A549 treated with CpdA at 1 μM for 4 hours (cell line): ENCODE measurements at places on chromosomes 13 and 19. TPM values are rescaled to one million over a fixed set of nuclear protein-coding genes. Genes with fewer than 3 reads are reported as not detected.

Gene CEACAM20
- 0.08 TPM in 1 of 5 replicates, not detected in the others for total RNA-seq

Gene GIPC3
- 0.13 to 0.28 TPM (median 0.21 TPM) in 5 replicates for total RNA-seq

Gene ZNF284
- 0.41 to 0.71 TPM (median 0.45 TPM) in 5 replicates for total RNA-seq

Gene DCLK1
- 0.92 to 1.3 TPM (median 1.0 TPM) in 5 replicates for total RNA-seq

Gene ZNF99
- total RNA-seq = not detected in 5 replicates

Gene SH2D3A
- total RNA-seq = 12.0 to 14.8 TPM (median 13.3 TPM) in 5 replicates

Gene OR7C1
- not detected in 5 replicates for total RNA-seq

Gene NDFIP2
- 18.3 to 20.6 TPM (median 19.8 TPM) in 5 replicates for total RNA-seq

Gene TYROBP
- not detected in 5 replicates for total RNA-seq

Gene OR10H1
- total RNA-seq = not detected in 5 replicates

Gene VSIG10L
- total RNA-seq = 6.7 to 10.1 TPM (median 9.5 TPM) in 5 replicates

Gene SPPL2B
- total RNA-seq = 16.3 to 26.0 TPM (median 17.3 TPM) in 5 replicates
